ENCODE measurements at places on chromosomes 12 and 14. TPM values are rescaled to one million over a fixed set of nuclear protein-coding genes. Genes with fewer than 3 reads are reported as not detected.

TMCC3 gene
- polyA plus RNA-seq, result 22.4 TPM

GRCh38 chr12:10968765-10969456, 17.8 kb downstream of the TAS2R50 start:
- DNase-seq, result peak; percentile 15

GRCh38 chr12:104219361-104219892, 3.8 kb downstream of the TXNRD1 start:
- DNase-seq, result peak; percentile 93

- DNase-seq, result no peak
Observed at GRCh38 chr14:44494137-44494536, 12.9 kb downstream of the FSCB start.

DNA sequence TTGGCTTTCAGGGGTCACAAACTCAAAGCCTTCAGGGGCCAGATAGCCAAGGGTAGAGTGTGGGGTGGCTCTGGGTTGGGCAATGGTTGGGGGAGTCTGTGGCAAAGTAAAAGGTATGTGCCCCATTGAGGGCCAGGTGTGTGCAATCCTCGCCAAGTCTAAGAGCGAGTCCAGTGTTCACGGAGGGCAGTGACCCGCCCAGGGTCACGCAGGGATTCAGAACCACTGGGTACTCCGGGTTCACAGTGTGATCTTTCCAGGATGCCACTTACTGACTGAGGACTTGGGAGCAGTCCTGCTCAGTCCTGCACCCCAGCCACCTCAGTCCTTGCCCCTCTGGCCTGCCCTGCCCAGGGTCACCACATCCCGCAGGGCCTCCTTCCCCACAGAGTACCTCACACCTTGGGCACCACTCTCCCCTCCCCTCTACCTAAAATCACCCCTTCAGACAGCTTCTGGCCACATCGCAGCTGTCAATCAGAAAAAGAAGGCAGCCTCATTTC, 15.7 kb downstream of the ZDHHC22 start:
- no peak for DNase-seq

GRCh38 chr12:124316257-124316900, 21.5 kb downstream of the RFLNA start:
- no peak for DNase-seq

DNA sequence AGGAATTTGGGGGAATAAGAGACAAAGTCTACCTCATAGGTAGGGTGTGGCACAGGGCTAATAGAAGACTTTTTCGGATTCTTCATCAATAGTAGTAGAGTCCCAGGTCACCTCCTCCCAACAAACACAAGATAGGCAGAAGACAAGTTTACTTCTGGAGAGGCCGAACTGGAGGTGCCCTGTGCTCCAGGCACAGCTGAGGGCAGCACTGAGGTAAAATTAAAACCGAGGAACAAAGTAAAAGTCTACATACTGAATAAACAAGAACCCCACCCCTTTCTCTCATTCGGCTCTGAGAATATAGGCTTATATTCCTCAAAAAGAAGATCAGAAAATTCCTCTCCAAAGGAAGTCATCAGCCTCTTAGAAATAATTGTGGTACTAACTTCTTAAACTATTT, 161.5 kb downstream of the SEC23A start:
- no peak for DNase-seq

SCN8A gene
- polyA plus RNA-seq, result 0.33 TPM

DNA sequence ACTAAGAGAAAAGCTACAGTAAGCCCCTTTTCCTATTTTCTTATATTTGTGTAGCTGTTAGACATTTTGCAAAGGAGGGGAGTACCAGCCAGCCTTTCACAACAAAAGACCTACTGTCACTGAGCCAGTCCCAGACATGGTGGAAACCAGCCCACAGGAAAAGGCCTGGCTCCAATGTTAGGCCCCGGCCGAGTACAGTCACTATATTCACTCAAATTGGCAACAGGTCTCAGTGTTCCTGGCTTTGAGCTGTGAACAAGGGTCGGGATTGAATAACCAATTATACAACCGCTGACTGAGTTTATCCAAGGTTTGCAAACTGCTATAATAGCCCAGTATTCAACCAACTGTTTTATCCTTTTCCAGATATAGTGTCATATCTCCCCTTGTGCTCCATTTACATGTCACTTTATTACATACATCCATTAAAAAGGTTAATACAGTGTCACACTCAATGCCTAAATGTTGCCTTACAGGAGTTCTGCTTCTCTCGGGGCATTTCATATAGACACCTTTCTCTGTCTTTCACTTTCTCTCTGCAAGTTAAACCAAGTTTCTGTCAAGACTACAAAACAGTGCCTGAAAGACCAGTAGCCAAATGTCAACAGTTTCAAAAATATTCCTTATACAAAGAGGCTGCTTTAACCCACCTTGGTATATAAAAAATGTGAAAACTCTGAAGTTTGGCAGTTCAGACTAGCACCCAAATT, 178.1 kb downstream of the SOX5 start:
- peak; percentile 61 for DNase-seq

GRCh38 chr12:5272018-5272785, 159.7 kb upstream of the NTF3 start:
- DNase-seq, result no peak

- no peak for DNase-seq
Observed at GRCh38 chr14:58709949-58710348, 72.2 kb downstream of the DACT1 start.

- no peak for DNase-seq
Observed at GRCh38 chr12:52244615-52244994, 11.6 kb downstream of the KRT7 start.

GRCh38 chr14:69637503-69638031, 26.2 kb downstream of the SUSD6 start:
- DNase-seq, result peak; percentile 30

DNA sequence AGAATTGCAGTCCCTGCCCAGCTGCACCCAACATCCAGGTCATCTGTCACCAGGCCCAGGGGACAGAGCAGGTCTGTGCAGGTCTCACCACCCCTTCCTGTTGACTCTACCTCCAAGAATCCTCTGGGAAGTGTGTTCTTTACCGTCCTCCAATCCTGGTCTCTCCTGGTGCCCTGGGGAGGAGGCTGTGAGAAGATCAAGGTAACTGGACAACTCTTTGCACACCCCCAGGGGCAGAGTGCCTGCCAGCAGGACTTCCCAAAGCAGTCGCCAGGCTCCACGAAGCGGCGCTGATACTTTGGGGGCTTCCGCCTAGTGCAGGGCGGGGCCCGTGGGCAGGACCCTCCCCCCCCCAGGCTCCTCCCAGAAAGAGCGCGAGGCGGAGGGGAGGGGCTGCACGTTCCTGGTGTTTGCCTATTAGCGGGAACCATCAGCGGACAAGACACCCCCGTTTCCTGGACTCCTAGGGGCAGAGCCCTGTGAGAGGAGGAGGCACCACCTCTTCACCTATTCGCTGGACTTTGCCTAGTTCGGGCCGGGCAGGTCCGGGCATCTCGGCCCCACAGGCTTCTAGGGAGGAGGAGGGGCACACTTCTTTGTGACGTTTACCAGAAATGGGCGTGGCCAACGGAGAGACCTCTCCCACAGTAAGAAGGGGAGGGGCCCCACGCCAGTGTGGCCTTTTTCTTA, 918.0 kb downstream of the AACS start:
- DNase-seq, result peak; percentile 86

DNA sequence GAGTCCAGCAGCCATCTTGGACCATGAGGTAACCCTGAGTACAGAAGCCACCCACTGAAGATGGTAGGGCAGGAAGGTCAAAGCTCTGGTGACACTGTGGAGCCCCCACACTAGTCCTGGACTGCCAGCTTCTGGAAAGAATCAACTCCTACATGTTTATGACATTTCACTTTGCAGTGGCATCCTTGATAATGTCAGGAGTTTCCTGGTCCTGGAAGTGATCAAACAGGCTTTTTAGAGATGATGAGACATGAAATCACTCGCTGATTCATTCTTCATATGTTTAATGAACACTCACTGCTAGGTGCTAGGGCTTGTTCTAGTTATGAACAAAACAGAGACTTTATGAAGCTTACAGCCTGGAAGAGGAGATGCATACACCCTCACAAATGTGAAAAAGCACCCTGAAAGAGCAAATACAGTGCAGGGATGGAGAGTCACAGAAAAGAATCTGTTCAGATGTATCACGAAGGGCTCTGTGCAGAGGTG, 15.8 kb upstream of the HNF1A start:
- no peak for DNase-seq

- no peak for DNase-seq
Observed at GRCh38 chr14:75437201-75438143, 9.7 kb downstream of the JDP2 start.

GRCh38 chr12:2306012-2306411, 253.2 kb downstream of the CACNA1C start:
- DNase-seq, result no peak

ABCD2 gene
- 0.29 TPM for polyA plus RNA-seq

DNA sequence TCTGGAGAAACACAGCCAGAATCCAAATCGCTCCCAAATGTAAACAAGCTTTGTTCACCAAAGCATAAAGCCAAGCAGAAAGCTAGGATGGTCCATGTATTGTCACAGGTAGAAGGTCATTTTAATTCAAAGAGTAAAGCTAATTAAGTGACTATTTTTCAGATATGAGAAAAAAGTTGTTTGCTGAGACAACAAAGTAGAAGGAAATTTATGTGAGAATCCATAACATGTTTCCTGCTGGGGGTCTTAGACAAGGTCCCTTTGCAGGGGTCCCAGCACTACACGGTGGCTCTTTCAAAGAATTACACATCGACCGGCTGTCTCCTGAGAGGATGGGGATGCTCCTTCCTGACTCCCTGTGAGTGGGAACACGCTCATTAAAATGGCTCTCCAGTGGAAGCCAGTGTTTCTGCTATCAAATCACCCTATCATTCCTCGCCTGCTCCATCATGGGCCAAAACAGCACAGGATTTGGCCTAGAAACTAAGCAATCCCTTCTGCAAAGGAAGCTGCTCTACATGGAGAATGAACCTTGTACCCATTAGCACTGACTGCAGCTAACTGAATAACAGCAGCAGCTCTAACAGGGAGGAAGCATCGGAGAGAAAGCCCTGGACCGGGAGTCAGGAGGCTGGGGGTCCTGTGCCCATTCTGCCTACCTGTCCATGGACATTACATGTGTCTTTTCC, 175.3 kb downstream of the STXBP6 start:
- no peak for DNase-seq

GRCh38 chr14:38261620-38262019, 5.7 kb upstream of the CLEC14A start:
- no peak for DNase-seq

Data from muscle of back (tissue), 13 donors.